ENCODE measurements at places on chromosomes 16 and 17. TPM values are rescaled to one million over a fixed set of nuclear protein-coding genes. Genes with fewer than 3 reads are reported as not detected.

The TOM1L1 gene
- 0.32 TPM for total RNA-seq

The CNGB1 gene
- total RNA-seq = not detected

The SP6 gene
- 0.05 TPM for total RNA-seq

The ACSM2B gene
- not detected for total RNA-seq

The YPEL2 gene
- 7.9 TPM for total RNA-seq

The CACNB1 gene
- total RNA-seq = 22.3 TPM

The ADAMTS18 gene
- total RNA-seq = 0.05 TPM

The CD300A gene
- 10.4 TPM for total RNA-seq

The PLA2G10 gene
- not detected for total RNA-seq

GRCh38 chr17:1055751-1056645, 59.1 kb downstream of the TIMM22 start:
- peak; percentile 15 for DNase-seq

GRCh38 chr16:31862761-31863160, 10.8 kb upstream of the ZNF267 start:
- DNase-seq = no peak

DNA sequence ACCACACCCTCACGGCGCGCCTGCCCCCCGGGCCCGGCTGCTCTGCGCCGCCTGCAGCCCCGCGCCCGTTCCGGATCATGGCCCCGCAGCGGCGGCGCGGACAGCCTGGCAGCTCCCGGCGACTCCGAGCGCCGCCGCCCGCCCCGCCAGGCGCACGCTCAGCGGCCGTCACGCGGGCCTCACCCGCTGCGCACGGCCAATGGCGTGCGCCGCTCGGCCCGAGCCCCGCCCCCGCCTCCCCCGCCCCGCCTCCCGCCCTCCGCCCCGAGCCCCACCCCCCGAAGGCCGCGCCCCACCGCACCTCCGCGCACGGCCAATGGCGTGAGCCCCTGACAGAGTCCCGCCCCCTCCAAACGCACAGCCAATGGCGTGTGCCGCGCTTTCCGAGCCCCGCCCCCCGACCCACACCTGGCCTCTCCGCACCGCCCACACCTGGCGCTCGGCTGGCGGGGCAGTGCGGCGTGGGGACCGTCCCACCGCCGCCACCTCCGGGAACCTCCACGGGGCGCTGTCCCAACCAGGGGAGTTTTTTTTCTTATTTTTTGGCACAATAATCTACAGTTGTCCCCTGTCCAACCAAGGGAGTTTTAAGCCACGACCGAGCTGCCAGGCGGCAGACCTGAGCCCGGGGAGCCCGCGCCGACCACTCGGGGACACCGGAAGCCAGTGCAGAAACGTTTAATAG, at the start of gene PCYT2:
TSS of gene PCYT2 (minus strand) at position 123 of the 685 bp plus-strand sequence. CDS start at position 79, 44 bp downstream.
- peak; percentile 91 for DNase-seq

DNA sequence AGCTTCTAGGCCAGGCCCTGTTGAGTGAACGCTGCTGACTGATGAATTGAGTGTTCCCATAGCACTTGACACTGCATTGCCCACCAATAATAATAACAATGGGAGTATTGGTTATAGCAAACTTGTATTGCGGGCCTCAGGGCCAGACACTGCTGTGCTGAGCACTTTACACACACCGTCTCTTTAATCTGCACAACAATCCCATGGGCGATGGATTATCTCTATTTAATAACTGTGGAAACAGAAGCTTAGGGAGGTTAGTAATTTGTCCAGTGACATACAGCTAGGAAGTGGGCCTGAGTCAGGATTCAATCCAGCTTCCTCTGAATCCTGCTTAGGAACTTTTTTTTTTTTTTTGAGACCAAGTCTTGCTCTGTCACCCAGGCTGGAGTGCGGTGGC, 11.2 kb downstream of the ARHGAP23 start:
- DNase-seq = no peak

DNA sequence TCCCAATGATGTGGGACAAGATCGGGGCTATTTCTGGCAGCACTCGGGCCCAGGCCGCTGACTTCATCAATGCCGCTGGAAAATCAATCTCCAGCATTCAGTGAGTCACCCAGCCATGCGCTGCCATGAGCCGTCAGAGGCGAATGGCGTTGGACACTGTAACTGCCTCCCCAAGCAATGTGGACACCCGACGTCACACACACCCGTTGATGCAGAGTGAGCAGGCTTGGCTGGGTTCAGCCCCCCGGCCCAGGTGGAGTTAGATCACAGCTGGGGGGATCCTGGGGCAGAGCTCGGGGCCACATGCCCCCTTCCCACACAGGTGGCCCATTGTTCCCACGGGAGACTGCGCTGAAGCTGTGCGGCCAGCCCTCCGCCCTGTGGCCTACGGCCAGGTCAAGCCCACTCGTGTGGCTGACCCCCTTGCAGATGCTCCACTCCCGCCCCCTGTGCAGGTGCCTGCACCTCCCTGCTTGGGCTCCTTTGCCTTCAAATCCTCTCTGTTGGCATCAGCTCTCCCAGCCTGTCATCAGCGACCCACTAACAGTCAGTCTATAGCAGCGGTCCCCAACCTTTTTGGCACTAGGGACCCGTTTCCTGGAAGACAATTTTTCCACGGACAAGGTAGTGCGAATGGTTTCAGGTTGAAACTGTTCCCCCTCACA, 89.9 kb downstream of the TBC1D16 start:
- no peak for DNase-seq

DNA sequence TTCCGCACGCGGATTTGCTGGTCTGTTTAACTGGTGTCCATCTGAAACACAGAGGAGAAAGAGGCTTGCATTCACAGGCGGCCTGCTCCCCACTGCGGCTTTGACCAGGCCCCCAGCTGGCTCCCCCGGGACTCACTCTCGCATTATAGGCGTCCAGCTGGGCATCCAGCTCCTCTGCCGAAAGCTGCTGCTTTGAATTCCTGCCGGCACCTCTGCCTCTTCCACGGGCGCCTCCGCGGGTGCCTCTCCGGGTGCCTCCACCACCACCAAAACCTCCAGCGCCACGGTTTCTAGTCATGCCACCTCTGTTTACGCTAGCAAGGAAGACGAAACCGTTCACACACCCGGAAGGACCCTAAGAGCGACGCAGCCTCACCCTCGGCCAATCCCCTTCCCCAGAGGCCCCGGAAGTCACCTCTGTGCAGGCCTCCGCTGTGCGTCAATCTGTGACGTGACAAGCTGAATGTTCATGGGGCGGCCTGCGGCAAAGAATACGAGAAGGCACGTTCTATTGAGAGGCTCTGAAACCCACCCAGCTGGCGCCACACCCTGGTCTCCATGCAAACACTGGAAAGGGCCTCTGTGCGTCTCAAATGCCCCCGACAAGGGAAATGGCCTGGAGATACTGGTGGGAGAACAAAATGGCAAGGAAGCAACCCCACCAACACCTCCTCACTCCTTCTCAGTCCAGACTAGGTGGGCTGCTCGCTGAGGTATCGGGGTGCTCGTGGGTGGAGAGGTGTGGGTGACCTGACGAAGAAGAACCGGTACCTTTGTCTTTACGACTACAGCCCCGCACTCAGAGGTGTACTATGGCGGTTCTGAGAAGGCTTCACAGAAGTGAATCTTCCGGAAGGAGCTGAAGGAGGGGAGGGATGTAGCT, 3.0 kb downstream of the ALYREF start:
- DNase-seq = no peak

DNA sequence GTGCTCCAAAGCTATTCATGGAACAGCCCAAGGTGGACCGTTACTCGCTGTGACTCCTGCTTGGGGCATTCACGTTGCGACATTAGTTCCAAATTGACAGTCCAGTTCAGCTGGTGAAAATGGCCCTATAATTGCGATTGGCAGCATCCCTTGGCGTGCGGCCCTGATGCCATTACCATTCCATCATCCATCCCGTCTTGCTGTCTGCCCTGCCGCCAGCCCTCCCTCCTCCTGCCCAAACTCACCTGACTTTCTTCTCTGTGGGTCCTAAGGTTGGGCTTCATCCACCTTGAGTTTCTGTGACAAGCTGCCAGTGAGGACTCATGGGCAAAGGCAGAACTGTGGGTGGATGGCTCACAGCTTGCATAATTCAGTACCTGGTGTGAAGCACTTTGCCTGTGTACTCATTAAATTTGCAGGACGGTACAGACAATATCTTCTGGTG, 104.6 kb downstream of the RPTOR start:
- DNase-seq = no peak

DNA sequence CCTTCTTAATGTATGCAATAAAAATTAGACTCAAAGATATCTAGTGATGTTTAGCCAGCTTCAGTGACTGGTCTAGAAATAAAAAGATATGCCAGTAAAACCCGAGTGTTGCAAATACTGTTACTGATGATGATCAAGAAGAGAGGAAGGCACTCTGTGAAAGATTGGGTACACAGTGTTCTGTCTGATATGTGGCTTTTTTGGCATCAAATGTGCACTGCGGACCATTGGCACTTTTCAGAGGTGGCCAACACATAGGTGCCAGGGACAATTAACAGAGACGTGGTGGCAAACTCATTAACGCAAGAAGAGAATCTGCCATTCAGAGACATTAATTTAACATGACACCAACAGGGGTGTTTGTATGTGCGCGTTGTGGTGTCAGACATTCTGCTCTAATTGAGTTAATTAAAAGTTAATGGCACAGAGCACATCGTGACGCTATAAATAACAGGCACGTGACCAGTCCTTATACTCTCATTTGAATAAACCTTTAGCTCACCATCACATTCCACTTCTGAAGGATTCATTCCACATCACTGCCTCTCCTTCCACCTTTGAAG, 549.3 kb upstream of the HSBP1 start:
- no peak for DNase-seq

- DNase-seq = no peak
These were observed 162.1 kb upstream of the AXIN2 start for GRCh38 chr17:65723431-65724151.

GRCh38 chr16:67672739-67673662, 6.4 kb downstream of the C16orf86 start:
- no peak for DNase-seq

- DNase-seq = no peak
These were observed 25.4 kb downstream of the TENT4B start for GRCh38 chr16:50178491-50178941.

GRCh38 chr17:6232732-6233101, 162.5 kb downstream of the WSCD1 start:
- no peak for DNase-seq

DNA sequence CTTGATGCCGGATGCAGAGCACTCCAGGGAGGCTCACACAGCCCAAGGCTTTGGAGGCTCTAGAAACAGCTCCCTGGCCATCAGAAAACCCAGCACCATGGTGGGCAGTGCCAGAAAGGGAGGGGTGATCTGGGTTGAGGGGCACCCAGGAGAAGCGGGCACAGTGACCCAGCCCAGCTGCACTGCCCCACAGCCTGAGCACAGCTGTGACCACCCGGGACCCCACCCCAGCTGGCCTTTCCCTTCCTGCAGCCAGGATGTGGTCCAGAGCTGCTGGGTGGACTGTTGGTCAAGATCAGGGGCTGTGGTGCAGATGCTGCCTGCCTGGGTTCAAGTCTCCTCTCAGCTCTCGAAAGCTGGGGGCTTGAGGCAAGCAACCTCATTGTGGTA, 223.1 kb downstream of the ZNF423 start:
- DNase-seq = no peak

DNA sequence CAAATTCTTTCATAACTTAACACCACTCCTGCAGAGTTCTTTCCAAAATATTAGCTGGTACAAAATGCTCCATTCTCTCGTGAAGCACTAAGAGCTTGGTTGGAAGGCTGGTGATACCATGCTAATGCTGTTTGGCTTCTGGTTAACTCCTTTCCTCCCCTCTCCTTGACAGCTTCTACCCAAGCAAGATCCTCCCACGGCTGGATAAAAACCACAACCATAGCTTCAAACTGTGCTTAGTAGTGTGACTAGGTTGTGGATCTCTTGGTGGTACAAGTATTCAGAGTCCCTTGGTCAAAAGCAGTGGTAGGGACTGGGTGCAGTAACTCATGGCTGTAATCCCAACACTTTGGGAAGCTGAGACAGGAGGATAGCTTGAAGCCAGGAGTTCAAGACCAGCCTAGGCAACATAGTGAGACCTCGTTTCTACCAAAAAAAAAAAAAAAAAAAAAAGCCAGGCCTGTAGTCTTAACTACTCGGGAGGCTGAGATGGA, 2.3 kb downstream of the PHAF1 start:
- no peak for DNase-seq

GRCh38 chr17:2057760-2058585, 3.1 kb downstream of the HIC1 start:
- peak; percentile 21 for DNase-seq

- DNase-seq = no peak
These were observed 328 bp upstream of the DRC7 start for GRCh38 chr16:57694231-57694724.

DNA sequence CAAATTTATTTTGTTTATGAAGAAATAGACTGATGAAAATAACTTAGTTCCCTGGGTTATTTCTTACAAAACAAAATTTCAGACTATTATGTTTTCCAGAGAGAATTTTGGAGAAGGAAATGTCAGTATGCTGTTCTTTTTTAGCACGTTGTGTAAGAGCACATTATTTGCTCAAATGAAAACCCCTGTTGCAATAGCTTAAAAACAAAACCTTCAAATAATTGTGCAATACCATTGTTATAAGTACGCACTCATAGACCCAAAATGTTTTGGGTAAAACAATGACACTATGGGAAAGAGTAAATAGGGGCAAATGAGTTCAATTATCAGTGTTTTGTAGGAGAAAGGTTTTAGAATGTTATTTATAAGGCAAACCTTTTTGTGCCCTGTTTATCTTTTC, 18.2 kb downstream of the VMP1 start:
- no peak for DNase-seq

DNA sequence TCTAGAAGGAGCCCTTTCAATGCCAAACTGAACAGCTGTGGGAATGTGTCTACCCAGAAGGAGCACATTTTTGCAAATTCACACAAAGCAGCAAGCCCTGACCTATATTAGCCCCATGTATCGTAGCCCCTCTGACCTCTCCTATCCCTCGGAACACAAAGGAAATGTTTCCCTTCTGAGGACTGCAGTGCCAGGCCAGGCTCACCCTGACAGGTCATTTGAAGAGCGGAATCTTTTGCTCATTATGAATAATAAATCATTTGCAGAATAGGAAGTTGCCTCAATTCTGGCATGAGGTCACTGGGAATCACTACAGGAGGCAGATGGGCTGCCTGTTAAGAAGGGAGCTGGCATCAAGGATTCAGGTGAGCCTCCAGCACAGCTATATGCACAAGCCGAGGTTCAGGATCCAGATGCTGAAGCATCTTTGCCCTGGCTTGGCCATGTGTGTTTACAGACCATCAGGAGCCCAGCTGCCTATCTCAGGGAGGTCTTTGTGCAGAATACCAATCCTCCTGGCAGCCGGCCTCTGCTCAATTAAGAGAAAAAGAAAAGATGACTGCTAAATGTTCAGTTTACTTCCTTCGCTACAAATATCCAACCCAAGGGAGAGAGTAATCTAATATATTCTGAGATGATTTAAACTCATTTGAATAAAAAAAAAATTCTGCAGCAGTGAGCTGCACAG, 119.4 kb downstream of the USP31 start:
- no peak for DNase-seq

DNA sequence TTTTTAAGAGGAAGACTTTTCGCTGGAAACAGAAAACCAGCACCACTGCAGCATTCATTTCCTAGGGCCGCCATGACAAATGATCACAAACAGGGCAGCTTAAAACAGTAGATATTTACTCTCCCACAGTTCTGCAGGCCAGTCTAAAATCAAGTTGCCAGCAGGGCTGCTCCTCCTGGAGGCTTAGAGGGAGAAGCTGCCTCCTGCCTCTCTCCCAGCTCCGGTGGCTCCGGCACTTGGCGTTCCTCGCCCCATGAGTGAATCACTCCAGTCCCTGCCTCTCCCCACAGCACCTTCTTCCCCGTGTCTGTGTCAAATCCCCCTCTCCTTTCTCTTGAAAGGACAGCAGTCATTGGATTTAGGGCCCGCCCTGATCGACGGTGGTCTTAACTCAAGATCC, 72.1 kb downstream of the SOCS1 start:
- DNase-seq = no peak

- no peak for DNase-seq
These were observed 1.3 kb downstream of the SHISA9 start for GRCh38 chr16:12902511-12903372.
